ENCODE measurements at places on chromosomes 3 and 15. TPM values are rescaled to one million over a fixed set of nuclear protein-coding genes. Genes with fewer than 3 reads are reported as not detected.

Gene FGF12
- not detected for total RNA-seq

GRCh38 chr3:69585472-69585871 is 153.8 kb upstream of the MITF start:
- no peak overlapping the region for H3K27ac ChIP-seq
- H3K4me3 ChIP-seq = no peak overlapping the region
- no peaks in the 10 kb centered on the region for H3K36me3 ChIP-seq

Gene B3GNT5
- 13.1 TPM for total RNA-seq

- H3K27me3 ChIP-seq = no peaks in the 10 kb centered on the region
- no peaks in the 10 kb centered on the region for H3K4me1 ChIP-seq
- peaks cover 53% of the 10 kb centered on the region for H3K36me3 ChIP-seq
- no peak overlapping the region for H3K27ac ChIP-seq
- no peak overlapping the region for H3K4me3 ChIP-seq
- no peak for DNase-seq
Measured at GRCh38 chr15:98896002-98896721, 111.4 kb downstream of the PGPEP1L start.

Gene GOLGA8R
- 5.9 TPM for total RNA-seq

- no peak for DNase-seq
- H3K36me3 ChIP-seq = peaks cover 28% of the 10 kb centered on the region
- H3K4me3 ChIP-seq = no peak overlapping the region
Measured at GRCh38 chr3:142355692-142356091, 92.1 kb downstream of the XRN1 start.

DNA sequence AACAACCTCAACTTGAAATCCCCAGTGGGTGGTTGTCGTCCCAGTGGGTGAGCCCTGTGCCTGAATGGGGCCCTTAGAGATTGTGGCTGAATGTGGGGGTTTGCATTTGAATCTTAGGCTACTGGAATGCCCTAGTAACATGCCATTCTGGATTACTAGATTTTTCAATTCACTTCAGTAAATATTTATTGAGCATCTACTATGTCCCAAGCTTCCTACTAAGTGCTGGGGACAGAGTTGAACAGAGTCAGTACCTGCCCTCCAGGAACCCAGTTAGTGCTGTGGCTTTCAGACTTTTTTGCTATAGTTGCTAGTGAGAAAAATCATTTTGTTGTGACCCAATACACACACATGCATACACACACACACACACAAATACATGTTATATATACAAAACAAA is 39.0 kb downstream of the CORO2B start:
- H3K27ac ChIP-seq = no peak overlapping the region
- H3K36me3 ChIP-seq = no peaks in the 10 kb centered on the region
- H3K27me3 ChIP-seq = no peaks in the 10 kb centered on the region
- DNase-seq = no peak
- H3K4me1 ChIP-seq = no peaks in the 10 kb centered on the region
- H3K4me3 ChIP-seq = no peak overlapping the region

- H3K27ac ChIP-seq = no peak overlapping the region
- no peak overlapping the region for H3K4me3 ChIP-seq
- peaks cover 3% of the 10 kb centered on the region for H3K4me1 ChIP-seq
- H3K27me3 ChIP-seq = no peaks in the 10 kb centered on the region
- no peaks in the 10 kb centered on the region for H3K36me3 ChIP-seq
Measured at GRCh38 chr3:120765830-120766493, 23.4 kb downstream of the GTF2E1 start.

DNA sequence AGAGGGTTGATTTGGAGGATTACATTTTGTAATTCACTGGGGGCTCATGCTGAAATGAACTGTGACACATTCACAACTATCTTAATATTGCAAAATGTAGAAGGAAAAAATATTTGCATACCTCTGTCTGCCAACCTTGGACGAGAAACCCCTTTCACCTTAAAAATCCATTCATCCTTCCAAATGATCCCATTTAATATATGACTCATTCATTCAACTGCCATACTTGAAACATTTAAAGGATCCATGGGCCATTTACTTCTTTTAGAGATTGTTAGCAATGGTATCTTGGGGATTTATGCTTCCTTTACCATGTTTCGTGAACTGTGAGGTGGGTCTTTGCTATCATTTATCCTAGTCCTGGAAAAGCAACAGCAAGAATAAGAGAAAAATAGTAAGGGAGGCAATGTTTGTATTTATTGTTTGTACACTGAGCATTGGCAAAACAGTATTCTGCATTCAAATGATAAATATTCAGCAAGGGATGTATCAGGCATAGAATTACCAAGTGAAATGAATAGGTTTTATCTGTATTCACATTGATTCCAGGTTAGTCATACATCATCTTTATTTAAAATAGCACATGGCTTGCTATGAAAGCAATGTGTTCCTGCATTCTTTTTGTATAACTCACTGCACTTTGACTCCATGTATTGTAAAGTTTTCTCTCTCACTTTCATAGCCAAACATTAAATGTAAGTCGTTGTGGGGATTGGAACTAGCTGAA is 378.1 kb downstream of the NSUN3 start:
- H3K27ac ChIP-seq = no peak overlapping the region
- H3K4me1 ChIP-seq = no peaks in the 10 kb centered on the region
- no peak overlapping the region for H3K4me3 ChIP-seq
- H3K27me3 ChIP-seq = no peaks in the 10 kb centered on the region

Gene CASR
- total RNA-seq = not detected

DNA sequence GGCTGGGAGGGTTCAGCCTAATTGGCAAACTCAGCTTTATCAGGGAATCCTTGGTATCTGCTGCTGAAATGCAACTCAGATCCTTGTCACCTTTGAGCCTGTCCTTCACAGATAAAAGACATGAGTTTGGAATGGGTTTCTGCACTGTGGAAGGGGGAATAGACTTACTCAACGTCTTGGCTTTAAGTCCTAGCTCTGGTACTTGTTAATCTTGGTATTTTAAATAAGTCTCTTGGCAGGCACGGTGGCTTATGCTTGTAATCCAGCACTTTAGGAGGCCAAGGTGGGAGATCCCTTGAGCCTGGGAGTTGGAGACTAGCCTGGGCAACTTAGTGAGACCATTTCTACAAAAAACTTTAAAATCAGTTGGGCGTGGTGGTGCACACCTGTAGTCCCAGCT is 55.1 kb upstream of the ATOSA start:
- no peaks in the 10 kb centered on the region for H3K27me3 ChIP-seq
- peaks cover 15% of the 10 kb centered on the region for H3K4me1 ChIP-seq
- no peak overlapping the region for H3K27ac ChIP-seq
- H3K4me3 ChIP-seq = no peak overlapping the region
- H3K36me3 ChIP-seq = no peaks in the 10 kb centered on the region

DNA sequence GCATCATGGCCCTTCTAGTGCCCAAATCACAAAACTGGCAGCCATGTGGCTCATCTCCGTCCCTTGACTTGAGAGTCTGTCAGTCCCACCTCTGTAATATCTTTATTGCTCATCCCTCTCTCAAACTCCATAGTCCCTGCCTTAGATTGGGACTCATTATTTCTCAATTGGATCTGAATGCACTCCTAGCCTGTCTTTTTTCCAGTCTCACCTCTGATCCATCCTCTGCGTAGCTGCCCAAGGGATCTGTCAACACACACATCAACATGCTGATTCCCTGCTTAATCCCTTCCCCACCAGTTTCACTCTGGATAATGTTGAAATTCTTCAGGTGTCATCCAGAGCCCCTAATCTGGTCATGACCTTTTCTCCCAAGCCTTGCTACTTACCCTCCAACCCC is 39.3 kb downstream of the NMNAT3 start:
- H3K4me1 ChIP-seq = no peaks in the 10 kb centered on the region
- no peak overlapping the region for H3K27ac ChIP-seq
- no peak for DNase-seq
- H3K27me3 ChIP-seq = no peaks in the 10 kb centered on the region
- H3K36me3 ChIP-seq = no peaks in the 10 kb centered on the region

DNA sequence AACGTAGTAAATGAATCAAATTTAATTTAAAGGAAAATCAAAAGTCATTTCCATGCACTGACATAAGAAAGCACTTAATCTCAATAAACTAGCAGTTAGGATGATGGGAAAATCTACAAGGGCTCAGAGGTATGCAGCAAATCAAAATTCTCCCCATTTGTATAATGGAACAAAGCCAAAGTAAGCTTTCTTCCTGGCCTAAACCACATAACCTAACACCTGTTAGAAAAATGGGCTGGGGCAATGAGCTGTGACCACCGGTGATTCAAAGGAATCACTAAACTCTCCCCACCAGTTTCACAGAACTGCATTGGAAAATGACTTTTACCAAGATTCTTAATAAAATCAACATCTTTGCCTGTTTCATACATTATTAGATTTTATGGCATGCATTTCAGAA is 1024.3 kb downstream of the FHIT start:
- H3K27ac ChIP-seq = no peak overlapping the region
- no peak for DNase-seq
- no peaks in the 10 kb centered on the region for H3K4me1 ChIP-seq

DNA sequence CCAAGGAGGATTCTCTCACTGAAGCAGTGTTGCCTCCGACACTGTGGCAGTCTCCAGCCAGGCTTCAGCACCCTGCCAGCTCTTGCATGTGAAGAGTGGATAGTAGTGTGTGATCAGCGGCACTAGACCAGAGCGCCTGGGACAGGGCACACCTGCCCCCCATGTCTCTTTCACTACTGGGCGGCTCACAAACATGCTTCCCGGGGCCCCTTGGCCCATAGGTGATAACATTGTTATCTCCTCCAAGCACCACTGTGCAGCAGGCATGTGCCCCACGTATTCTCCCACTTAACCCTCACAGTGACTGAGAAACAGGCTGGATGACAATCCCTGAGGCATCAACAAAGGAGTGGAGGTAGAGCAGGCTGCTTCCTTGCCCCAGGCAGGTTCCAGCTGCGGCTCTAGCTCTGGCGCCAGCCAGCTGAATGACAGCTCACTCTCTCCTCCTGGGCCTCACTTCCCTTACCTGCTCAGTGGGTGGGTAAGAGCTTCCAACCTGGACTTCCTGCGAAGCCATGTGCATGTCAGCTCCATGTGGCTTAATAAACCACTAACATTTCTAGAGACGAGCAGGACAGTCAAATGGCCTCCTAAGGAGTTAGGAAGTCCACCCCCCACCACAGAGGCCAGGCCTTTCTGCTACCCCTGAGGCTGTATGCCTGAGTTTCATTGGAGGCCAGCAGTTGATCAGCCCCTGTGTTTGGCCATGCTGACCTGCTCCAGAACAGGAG is 37.8 kb downstream of the KLF13 start:
- peak overlapping the region; percentile 94 for H3K27ac ChIP-seq
- H3K27me3 ChIP-seq = no peaks in the 10 kb centered on the region
- no peaks in the 10 kb centered on the region for H3K36me3 ChIP-seq
- H3K4me1 ChIP-seq = peaks cover 88% of the 10 kb centered on the region
- H3K4me3 ChIP-seq = peak overlapping the region; percentile 11
- DNase-seq = no peak

All from naive thymus-derived CD4-positive, alpha-beta T cell (primary cell).